ENCODE measurements at places on chromosomes 3 and 15. TPM values are rescaled to one million over a fixed set of nuclear protein-coding genes. Genes with fewer than 3 reads are reported as not detected.

The CFAP91 gene
- total RNA-seq = 0.40 TPM

The DENND4A gene
- total RNA-seq = 25.2 TPM

- DNase-seq = no peak
- no peak overlapping the region for H3K4me3 ChIP-seq
- H3K4me1 ChIP-seq = no peaks in the 10 kb centered on the region
- no peak overlapping the region for H3K27ac ChIP-seq
- no peaks in the 10 kb centered on the region for H3K27me3 ChIP-seq
These were observed 604.9 kb upstream of the AGTR1 start for GRCh38 chr3:148092624-148093347.

- no peak for DNase-seq
- no peak overlapping the region for H3K4me3 ChIP-seq
- H3K4me1 ChIP-seq = peaks cover 8% of the 10 kb centered on the region
- H3K36me3 ChIP-seq = peaks cover under 1% of the 10 kb centered on the region
These were observed 21.5 kb downstream of the FAM174B start for GRCh38 chr15:92634060-92634459.

Data from endothelial cell of umbilical vein (primary cell).